ENCODE measurements at places on chromosomes 7 and 10.

- DNase-seq, result no peak
Measured at GRCh38 chr10:51002469-51002868, 71.8 kb upstream of the PRKG1 start.

DNA sequence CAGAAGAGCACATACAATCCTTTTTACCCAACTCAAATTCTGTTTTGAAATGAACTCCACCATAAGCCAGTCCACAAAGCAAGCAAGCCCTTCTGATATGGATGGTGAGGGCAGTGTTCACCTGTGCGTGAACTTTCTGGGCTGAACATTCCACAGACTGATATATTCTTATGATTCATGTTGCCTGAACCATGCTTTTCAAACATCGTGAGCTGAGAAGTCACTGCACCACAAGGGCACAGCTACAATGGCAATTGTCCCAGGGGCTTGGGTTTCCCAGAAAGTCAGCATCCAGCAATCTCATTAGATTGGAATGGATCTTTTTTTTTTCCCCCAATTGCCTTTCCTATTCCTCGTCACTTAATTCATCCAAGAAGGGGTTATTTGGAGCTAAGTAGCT lies 86.9 kb upstream of the ZNF438 start:
- no peak for DNase-seq

- DNase-seq, result no peak
Measured at GRCh38 chr7:42856605-42856987, 55.3 kb downstream of the C7orf25 start.

- no peak for DNase-seq
Measured at GRCh38 chr10:6402960-6403359, 177.1 kb downstream of the PRKCQ start.

GRCh38 chr10:112738606-112739591 lies 211.1 kb upstream of the TCF7L2 start:
- DNase-seq, result no peak

DNA sequence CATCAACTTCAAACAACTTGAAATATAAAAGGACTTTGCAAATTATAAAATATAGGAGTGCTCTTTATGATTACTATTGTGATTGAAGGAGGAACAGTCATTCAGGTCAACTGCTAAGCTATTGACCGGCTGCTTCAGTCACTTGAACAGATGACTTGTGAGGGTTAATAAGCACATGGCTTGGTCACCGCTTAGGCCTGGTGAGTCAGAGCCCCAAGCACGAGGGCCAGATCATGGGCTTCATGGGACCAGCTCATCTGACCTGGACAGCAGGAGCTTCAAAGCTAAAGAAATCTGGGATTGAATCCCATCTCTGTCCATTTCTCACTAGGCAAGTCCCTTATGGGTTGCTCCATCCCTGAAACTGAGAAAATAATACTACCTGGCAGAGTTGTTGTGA lies 60.4 kb upstream of the ADO start:
- DNase-seq, result no peak

DNA sequence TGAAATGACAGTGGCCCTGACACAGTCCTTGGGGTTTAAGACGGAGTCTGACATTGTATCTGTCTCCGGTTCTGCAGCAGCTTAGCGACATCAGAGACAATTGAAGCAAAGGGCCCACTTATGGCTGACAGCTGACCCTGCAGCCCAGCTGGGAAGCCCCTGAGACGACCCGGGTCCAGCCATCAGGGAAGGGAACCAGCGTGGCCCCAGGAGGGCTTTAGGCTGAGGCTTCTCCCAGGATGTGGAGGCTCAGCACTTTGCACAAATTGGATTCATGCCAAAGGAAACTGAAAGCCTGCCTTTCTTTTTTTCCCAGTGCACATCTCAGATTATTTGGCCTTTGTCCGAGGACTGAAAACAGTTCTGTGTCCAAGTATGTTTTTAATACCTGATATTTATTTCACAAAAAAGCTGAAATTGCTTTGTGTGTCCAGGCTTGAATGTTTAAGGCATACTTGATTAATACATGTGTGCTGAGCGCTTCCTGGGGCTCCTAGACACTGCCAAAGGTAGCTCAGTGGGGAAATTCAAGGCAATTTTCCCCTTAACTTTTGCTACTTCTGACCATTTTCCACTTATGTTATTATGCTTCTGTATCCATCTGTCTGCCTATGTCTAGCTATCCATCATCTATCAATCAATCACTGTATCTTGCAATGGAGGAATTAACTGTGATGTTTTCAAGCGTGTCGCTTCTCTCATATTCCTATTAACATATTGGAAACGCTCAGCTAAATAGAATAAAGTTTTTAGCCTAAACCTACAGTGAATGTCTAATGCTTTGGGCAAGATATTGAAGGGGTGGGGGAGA lies 34.8 kb downstream of the KLF6 start:
- no peak for DNase-seq

DNA sequence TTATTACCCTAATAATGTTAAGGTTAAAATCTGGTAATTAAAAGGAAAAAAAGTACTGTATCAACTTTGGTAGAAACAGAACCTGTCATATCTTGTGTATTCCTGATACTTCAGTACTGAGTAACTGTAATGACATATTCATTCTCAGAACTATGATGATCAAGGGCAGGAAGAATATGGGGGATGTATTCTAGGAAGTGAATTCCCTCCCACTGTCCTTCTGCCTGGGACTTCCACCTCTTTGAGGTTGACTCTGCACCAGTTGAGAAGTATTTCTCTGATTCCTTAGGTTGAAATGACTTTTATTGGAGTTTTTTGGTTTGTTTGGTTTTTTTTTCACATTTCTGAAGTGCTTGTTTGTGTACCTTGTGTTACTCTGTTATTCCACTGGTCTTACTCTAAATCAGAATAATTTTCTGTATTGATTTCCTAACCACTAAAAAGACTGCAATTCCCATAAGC lies 36.9 kb downstream of the WASL start:
- no peak for DNase-seq

- DNase-seq, result no peak
Measured at GRCh38 chr7:76165973-76166403, 35.7 kb upstream of the SRRM3 start.

- DNase-seq, result no peak
Measured at GRCh38 chr7:49580000-49580399, 193.4 kb upstream of the VWC2 start.

DNA sequence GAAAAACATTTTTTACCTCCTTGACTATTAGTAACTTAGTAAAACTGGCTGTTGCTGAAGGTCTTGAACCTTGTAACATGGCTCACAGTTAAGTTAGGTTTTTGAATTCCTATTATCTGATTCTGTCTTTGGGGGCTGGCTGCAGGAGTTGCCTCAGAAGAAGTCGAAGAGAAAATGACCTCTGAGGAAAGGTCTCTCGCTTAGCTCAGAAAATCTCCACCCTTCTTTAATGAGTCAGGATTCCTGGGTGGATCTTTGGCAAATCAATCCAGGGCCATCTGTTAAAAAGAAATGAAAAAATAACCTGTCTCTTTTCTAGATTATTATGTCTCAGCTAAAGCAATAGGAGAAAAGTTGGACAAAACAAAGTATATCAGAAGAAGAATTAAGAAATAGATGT lies 267.8 kb upstream of the SEMA3C start:
- no peak for DNase-seq

DNA sequence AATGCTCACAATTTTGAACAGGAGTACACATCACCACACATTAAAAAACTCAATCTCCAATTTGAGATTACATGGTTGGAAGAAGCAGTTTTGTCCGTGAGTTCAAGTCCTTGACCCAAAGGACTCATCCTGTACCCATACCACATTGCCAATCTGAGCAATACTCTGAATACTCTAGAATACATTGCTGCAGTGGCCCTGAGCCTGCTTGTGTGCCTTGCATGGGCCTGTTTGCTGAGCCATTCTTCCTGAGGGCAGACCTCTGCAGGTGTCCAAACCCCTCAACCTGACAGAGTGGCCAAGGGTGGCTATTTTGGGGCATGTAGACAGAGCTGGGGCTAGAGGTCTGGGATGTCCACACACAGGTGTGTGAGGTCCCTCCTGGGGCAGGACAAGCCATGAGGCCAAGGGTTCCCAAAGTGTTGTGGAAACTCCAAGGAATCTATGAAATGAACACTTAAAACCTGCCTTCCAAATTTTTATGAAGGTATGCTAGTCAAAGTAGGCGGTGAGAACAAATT lies 15.5 kb downstream of the AGMO start:
- no peak for DNase-seq
